ENCODE measurements at places on chromosomes 1 and 21. TPM values are rescaled to one million over a fixed set of nuclear protein-coding genes. Genes with fewer than 3 reads are reported as not detected.

Gene SIM2
- 0.14 TPM for total RNA-seq

Gene ACTRT2
- total RNA-seq, result not detected

Gene CELA2A
- 1.8 TPM for total RNA-seq

Gene OLIG2
- total RNA-seq, result not detected

Gene CRYAA
- total RNA-seq, result not detected

Gene GPR25
- 0.66 TPM for total RNA-seq

Gene FCRL2
- total RNA-seq, result 0.09 TPM

DNA sequence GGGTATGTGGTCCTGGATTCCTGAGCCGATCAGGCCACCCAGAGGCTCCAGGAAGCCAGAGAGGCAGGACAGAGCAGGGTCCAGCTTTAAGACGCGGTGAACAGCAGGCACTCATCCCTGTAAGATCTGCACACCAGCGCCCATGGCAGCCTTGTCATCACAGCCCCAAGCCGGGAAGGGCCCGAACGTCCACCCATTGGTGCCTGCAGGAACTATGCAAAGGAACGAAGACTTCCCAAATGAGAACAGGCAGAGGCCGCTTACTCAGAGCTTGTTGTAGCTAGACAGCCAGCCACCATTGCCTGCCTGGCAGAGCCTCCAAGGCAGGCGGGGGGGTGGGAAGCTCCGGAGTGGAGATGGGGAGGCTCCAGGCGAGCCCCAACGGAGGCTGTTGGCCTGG is 12.1 kb upstream of the ARHGEF16 start:
- no peak for DNase-seq

DNA sequence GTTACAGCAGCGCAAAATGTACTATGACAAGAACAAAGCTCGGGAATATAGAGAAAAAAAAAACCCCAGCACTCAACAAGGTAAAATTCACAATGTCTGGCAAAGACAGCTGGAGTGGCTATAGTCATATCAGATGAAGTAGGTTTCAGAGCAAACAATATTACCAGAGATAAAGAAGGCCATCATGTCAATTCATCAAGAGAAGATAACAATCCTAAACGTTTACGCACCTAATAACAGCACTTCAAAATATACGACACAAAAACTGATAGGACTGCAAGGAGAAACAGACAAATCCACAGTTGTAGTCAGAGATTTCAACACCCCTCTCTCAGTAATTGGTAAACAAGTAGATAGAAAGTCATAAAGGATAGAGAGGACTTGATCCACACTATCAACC is 455.2 kb downstream of the PTPRU start:
- DNase-seq, result no peak

DNA sequence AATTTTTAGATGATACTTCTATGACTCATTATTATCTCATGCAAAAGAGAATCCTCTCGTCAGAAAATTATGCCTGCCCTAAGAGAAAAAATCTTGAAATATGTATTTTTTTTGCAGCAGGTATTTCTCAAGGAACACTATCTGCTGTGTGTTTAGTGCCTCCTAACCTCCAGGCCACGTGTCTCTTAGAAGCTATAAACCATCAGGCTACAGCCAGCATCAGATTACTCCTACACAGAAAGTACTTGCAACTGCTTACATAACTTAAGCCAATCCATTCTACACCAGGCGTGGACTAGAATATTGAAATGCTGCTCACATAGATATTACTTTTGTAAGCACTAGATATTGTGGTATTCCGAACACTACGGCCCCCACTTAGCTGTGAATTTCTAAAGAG is 933.4 kb downstream of the PLA2G4A start:
- DNase-seq, result no peak

DNA sequence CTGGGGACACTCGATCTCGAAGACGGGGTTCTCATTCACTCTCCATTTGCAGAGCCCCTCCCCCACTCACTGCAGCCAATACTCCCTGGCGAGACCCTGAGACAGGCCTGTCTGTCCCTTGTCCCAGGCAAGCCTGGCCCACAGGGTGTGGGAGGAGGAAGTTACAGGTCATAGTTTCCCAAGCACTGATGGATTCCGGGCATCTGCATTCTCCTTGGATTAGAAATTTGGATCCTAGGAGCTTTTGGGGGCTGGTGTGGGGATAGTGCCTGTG is 11.3 kb downstream of the WNT3A start:
- no peak for DNase-seq

DNA sequence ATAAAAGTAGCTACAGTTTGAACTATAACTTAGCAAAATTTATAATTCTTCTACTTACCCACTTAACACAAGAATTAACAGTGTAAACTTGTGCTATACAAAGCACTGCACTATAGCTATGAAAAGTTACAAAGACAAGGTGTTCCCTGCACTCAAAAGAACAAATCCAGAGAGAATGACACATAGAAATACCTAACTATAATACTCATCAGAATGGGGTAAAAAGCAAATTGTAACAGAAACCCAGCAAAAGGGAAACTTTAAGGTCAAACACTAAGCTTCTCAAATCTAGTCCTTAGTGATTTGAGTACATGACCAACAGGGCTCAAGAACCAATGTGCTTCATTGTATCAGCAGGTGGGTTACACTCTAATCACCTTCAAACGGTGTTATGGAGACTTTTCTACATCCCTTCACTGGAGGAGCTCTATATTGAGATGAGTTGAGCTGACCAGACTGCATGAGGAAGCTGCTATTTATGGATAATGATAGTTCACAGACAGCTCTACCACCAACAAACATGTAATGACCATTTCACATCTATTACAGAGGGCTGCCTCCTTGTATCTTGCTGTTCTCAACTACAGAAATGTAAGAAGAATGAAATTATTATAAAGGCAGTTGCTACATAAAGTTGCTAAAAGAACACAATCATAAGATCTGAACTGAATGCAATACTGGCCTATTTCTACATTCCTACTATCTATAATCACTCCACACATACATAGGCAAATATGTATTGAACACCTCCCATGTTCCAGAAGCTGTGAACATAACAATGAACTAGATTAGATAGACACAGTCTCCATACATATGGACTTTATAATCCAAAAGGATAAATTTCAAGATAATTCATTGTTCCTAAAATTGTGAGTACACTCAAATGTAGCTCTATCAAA is 47.6 kb downstream of the PIK3R3 start:
- DNase-seq, result no peak

DNA sequence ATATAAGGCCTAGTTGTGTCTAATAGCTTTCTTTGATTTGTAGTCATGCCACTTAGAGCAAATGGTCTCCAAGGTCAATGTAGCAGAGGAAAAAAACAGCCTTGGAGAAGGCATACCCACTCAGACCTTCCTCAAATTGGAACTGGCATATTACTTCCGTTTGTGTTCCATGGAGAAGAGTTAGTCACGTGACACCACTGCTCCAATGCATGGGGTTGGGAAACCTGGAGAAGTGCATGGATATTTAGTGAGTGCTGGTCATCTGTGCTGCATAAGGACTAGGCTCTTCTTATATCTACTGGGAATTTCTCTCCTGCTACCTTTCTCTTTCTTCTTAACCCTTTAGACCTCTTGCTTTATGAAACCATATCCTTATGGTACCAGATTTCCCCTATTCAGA is 167.8 kb downstream of the BACH1 start:
- no peak for DNase-seq

DNA sequence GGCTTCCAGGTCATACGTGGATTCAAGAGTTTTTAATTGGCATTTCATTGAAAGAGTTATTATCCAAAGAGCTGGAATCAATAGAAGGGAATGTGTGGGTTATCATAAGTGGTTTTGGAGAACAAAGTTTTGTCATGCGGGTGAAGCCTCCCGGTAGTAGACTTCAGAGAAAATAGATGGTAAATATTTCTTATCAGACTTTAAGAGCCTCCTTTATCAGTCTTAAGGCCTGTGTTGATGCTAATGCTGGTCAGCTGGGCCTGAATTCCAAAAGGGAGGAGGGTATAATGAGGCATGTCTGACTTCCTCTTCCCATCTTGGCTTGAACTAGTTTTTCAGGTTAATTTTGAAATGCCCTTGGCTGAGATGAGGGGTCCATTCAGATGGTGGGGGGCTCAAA is 89.7 kb downstream of the ITSN1 start:
- DNase-seq, result no peak

- no peak for DNase-seq
Measured at GRCh38 chr21:18443085-18443484, 39.5 kb upstream of the TMPRSS15 start.

GRCh38 chr1:207750631-207751305 is 1.1 kb upstream of the CD46 start:
- no peak for DNase-seq

GRCh38 chr1:157460381-157460780 is 91.9 kb downstream of the FCRL5 start:
- DNase-seq, result no peak

GRCh38 chr1:30437059-30437576 is 286.3 kb downstream of the MATN1 start:
- DNase-seq, result no peak

DNA sequence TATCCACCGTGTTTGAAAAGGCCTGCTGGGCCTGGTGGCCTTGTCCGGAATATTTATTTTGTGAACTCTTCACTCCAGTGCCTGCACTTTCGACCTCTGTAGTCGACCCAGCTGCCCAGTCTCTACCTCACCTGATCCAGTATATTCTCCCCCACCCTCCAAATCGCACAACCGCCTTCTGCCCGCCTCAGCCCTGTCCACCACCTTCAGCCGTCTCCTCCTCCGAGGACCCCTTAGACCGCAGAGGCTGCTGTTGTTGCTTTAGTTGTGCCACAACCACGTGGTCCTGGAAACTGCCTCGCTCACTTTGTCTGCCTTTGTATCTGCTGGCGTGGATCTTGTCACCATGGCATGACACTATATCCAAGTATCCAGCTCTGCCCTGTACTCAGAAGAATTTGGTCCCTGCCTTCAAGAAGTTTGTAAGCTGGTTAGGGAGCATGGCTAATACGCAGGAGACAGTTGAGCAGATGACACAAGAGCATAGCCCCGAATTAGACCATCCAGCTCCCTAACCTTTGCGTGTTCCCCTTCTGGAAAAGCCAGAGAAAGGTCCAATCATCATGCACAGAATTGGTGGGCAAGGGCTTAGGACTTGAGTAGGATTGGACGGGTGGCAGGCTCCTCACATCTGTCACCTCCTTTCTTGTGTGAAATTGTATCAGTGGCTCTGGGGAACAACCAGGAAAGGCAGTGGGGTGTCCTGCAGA is 1.5 kb downstream of the PHGDH start:
- DNase-seq, result no peak

GRCh38 chr1:179968994-179969919 is 14.6 kb downstream of the CEP350 start:
- no peak for DNase-seq

- peak; percentile 65 for DNase-seq
Measured at GRCh38 chr1:202998836-202999750, 8.1 kb upstream of the TMEM183A start.

DNA sequence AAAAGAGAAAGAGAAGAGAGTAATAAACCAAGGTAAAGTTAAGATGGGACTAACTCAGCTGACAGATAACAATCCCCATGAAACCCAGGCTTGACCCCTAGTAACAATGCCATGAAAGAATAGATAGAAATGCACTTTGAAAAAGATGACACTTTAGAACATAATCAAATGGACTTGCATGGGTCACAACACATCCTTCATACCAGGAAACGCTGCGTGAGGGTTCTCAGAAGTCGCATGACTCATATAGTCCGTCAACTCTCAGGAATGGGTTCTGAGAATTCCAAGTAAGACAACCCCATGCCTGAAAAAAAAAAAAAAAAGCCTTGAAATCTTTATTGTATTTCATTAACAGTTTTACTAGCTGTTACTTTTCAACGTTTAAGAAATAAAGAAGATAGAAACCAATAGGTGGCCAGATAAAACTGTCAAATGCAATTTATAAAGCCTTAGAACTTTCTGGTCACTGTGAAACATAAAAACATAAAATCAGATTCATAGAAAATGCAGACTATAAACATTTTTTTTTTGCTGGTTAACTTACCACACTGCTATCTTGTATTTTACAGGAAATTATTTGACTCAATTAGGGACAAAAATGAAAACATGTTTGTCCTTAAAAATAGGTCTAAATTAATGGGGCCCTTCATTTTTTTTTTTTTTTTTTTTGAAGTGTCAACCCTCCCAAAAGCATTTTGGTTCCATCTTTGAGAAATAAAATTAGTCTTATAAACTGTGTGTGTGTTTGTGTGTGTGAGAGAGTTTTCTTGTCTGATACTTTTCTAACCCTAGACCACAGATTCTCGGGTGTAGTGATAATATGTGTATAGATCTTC is 202.1 kb downstream of the NCAM2 start:
- peak; percentile 37 for DNase-seq

GRCh38 chr1:150212070-150212469 is 23.8 kb downstream of the ANP32E start:
- DNase-seq, result no peak

- no peak for DNase-seq
Measured at GRCh38 chr1:54297596-54298283, 97.8 kb downstream of the MRPL37 start.

DNA sequence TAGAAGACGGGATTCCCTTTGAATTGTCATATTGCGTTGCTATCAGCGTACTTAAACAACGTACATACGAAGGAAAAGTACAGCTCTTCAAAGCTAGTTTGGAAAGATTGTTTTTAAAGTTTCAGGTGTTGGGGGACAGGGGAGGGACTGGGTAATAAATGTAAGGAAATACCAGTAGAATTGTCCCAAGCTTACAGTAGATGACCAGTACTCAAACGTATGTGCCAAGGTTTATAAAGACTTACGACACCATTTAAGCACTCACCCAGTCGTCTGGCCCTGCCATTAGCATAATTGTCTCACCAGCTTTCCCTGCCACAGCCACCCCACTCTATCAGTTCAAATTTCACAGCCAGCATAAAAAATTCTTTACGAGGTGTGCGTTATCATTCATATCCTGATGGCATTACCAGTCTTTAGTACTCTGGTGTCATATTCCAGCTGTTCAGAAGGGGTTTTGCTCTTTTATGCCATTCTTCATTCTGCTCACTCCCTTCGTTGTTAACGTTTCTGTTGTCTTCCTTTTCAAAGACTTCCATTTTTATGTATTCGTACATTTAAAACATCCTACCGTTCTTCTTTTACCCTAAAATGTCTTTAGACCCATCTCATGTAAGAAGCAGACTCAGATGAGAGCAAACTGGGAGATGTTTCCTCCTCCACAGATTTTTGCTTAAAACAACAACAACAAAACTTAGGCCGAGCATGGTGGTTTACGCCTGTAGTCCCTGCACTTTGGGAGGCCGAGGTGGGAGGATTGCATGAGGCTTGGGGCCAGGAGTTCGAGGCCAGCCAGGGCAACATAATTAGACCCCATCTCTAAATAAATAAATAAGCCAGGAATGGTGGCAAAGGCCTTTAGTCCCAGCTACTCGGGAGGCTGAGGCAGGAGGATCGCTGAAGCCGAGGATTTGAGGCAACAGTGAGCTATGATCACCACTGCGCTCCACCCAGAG is 1.0 kb upstream of the HP1BP3 start:
- no peak for DNase-seq

Data from mucosa of gallbladder (tissue), 1 donor.